ENCODE measurements at places on chromosomes 5 and 9. TPM values are rescaled to one million over a fixed set of nuclear protein-coding genes. Genes with fewer than 3 reads are reported as not detected.

NUTM2G gene
- total RNA-seq: not detected

ORM2 gene
- not detected for total RNA-seq

GRCh38 chr9:72396247-72397091 is 31.5 kb upstream of the ZFAND5 start:
- H3K4me1 ChIP-seq: no peaks in the 10 kb centered on the region
- H3K27me3 ChIP-seq: peaks cover 3% of the 10 kb centered on the region
- H3K4me3 ChIP-seq: no peak overlapping the region
- DNase-seq: no peak
- no peaks in the 10 kb centered on the region for H3K36me3 ChIP-seq

C8G gene
- total RNA-seq: not detected

GRCh38 chr5:148746826-148747535 is 79.4 kb upstream of the ADRB2 start:
- no peak overlapping the region for H3K27ac ChIP-seq
- no peak for DNase-seq
- H3K36me3 ChIP-seq: no peaks in the 10 kb centered on the region
- H3K4me3 ChIP-seq: no peak overlapping the region

DNA sequence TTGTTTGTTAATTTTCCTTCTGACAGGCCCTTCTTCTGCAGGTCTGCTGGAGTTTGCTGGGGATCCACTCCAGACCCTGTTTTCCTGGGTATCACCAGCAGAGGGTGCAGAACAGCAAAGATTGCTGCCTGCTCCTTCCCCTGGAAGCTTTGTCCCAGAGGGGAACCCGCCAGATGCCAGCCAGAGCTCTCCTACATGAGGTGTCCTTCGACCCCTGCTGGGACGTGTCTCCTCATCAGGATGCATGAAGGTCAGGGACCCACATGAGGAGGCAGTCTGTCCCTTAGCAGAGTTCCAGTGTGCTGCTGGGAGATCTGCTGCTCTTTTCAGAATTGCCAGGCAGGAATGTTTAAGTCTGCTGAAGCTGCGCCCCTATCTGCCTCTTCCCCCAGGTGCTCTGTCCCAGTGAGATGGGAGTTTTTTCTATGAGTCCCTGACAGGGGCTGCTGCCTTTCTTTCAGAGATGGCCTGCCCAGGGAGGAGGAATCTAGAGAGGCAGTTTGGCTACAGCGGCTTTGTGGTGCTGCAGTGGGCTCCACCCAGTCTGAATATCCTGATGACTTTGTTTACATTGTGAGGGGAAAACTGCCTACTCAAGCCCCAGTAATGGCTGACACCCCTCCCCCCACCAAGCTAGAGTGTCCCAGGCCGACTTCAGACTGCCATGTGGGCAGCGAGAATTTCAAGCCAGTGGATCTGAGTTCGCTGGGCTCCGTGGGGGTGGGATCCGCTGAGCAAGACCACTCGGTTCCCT is 772.0 kb upstream of the FAM174A start:
- no peaks in the 10 kb centered on the region for H3K4me1 ChIP-seq
- H3K27me3 ChIP-seq: no peaks in the 10 kb centered on the region
- H3K27ac ChIP-seq: no peak overlapping the region
- no peaks in the 10 kb centered on the region for H3K36me3 ChIP-seq

GRCh38 chr9:14373336-14373666 is 59.4 kb upstream of the NFIB start:
- DNase-seq: no peak
- no peaks in the 10 kb centered on the region for H3K36me3 ChIP-seq
- peaks cover 2% of the 10 kb centered on the region for H3K27me3 ChIP-seq
- H3K27ac ChIP-seq: no peak overlapping the region

FBXL7 gene
- total RNA-seq: not detected

DNA sequence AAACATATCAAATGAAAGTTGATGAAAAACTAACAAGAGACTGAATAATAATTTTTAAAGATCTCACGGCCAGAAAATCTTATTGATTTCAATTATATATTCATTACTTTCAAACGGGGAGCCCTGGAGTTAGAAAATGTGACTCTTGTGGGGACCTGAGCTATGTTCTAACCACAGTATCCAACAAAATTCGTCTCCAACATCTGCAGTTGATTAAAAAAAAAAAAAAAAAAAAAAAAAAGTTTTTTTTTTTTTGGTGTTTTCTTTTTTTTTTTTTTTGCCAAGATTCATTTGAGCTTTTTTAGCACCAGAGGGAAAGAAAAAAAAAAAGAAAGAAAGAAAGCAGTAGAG is 144.3 kb upstream of the PIK3R1 start:
- H3K27ac ChIP-seq: no peak overlapping the region
- H3K4me1 ChIP-seq: peaks cover 13% of the 10 kb centered on the region
- DNase-seq: no peak
- no peaks in the 10 kb centered on the region for H3K36me3 ChIP-seq

- no peak overlapping the region for H3K4me3 ChIP-seq
- peaks cover 9% of the 10 kb centered on the region for H3K36me3 ChIP-seq
- no peaks in the 10 kb centered on the region for H3K27me3 ChIP-seq
- H3K4me1 ChIP-seq: peaks cover 67% of the 10 kb centered on the region
- peak; percentile 42 for DNase-seq
These were observed 33.5 kb downstream of the CSNK1G3 start for GRCh38 chr5:123545506-123545905.

LTC4S gene
- 1.3 TPM for total RNA-seq

GRCh38 chr9:134360897-134361296 is 34.6 kb downstream of the RXRA start:
- DNase-seq: no peak
- H3K36me3 ChIP-seq: no peaks in the 10 kb centered on the region
- no peak overlapping the region for H3K4me3 ChIP-seq
- no peaks in the 10 kb centered on the region for H3K27me3 ChIP-seq

PLK2 gene
- total RNA-seq: 4.0 TPM

GRCh38 chr9:107750741-107751566 is 261.4 kb upstream of the KLF4 start:
- H3K27ac ChIP-seq: no peak overlapping the region
- no peaks in the 10 kb centered on the region for H3K4me1 ChIP-seq
- DNase-seq: no peak

DNA sequence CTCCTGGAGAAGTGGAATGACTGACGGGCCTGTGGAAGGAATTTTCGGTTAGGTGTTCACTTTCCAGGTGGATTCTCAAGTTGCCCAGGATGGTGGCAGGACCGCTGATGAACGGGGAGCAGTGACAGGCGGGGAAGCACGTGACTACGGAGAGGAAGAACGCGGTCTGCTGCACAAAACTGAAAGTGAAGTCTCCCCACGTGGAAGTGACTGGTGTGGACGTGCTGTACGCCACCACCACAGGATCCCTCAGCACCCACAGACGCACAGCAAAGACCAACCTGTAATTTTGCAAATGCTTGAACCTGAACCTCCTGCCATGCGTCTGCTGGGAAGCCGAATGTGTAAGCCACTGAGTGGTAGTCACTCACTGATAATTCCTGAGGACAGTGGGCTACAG is 51.4 kb downstream of the RNF130 start:
- H3K4me1 ChIP-seq: no peaks in the 10 kb centered on the region
- H3K27ac ChIP-seq: no peak overlapping the region

CCNO gene
- not detected for total RNA-seq

Measured in activated CD8-positive, alpha-beta T cell treated with anti-CD3 and anti-CD28 coated beads for 36 hours (primary cell).